ENCODE measurements at places on chromosomes 2 and 18.
A peak's percentile ranks its signal among the peaks of the same experiment; 100 is the strongest.

GRCh38 chr2:144180131-144180530 is 339.8 kb downstream of the ZEB2 start:
- no peak for DNase-seq

DNA sequence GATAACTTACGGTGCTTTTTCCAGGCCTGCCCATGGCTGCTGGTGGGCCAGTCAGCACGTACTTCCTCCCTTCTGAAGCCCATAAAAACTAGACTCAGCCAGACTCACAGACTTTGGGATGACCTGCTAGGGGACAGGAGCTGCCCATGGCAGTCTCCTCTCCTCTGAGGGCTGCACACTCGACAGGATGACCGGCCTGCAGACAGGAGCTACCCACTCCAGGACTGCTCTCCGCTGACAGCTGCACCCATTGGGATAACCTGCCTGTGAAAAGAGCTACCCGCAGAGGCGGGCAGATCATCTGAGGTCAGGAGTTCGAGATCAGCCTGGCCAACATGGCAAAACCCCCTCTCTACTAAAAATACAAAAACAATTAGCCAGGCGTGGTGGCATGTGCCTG is 75.4 kb downstream of the EPB41L3 start:
- no peak for DNase-seq

DNA sequence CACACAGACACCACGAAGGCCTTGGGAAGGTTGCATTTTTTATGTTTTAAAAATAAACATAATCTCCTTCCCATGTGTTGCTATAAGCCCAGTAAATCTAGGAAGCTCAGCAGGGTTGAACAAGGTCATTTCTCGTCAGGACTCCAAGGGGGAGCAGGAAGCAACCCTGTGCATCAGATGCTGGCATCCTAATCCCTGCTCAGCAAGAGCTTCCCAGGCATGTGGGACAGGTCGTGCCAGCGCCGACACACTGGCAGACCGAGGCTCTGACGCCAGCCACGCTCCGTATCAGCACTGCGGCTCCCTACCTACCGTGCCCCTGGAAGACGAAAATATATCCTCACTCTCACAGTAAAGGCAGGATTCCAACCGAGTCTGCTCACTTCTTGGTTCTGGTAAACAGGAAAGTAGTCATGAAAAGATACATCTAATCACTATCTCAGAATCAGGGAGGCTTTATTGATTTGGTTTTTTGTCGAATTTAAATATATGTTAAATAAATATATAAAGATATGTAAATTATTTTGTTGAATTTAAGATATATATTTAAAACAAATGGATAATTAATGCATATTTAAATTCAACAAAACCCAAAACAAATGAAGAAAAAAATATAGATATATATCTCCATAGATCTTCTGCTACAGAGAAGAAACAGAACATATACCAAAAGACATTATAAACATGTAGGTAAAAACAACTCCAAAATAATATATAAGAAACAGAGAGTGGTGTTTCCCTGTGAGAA is 61.4 kb downstream of the TXNL1 start:
- DNase-seq, result no peak

GRCh38 chr2:101900375-101900774 is 91.4 kb upstream of the IL1R2 start:
- no peak for DNase-seq

DNA sequence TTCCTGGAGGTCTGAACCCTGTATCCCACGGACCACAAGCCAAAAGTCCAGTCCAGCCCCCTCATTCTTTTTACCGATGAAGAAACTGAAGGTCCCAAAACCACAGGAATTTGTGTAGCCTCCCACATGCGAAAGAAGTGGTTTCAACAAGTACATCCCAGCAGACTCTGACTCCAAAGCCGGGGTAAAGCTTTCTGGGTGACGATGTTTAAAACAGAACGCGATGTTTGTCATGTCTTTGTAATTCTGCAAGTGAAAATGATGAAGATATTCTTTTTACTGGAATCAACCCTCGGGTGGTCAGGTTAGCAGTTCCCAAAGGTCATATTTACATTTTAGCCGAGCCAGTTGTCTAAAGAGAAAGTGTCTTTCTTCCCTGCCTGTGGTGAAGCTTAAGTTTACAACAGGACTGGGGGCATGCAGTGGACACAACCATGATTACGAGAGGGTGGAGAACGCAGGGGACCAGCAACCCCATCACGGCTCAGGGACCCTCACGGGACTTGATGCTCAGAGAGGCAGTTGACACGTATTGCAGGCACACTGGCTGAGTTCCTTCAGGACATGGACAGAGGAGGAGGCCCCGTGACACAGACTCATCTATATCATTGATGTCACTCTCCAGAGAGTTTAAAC is 17.8 kb upstream of the TMEM131 start:
- no peak for DNase-seq

DNA sequence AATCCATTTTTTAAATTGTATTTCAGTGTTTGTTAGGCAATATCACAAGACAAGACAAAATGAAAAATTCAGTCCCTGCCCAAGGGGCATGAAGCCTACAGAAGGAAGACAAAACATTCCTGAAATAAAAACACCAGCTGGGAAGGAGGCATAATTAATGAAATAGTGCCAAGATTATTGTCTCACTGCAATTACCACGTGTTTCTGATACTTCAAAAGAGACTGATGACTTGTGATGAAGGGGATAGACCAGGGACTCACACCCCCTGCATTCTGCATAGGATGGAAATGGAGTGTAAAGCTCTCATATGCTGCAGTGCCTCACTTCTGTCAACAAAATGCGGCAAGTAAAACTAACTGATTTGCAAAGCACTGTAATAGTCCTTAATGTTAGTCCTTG is 178.1 kb downstream of the BARD1 start:
- no peak for DNase-seq

DNA sequence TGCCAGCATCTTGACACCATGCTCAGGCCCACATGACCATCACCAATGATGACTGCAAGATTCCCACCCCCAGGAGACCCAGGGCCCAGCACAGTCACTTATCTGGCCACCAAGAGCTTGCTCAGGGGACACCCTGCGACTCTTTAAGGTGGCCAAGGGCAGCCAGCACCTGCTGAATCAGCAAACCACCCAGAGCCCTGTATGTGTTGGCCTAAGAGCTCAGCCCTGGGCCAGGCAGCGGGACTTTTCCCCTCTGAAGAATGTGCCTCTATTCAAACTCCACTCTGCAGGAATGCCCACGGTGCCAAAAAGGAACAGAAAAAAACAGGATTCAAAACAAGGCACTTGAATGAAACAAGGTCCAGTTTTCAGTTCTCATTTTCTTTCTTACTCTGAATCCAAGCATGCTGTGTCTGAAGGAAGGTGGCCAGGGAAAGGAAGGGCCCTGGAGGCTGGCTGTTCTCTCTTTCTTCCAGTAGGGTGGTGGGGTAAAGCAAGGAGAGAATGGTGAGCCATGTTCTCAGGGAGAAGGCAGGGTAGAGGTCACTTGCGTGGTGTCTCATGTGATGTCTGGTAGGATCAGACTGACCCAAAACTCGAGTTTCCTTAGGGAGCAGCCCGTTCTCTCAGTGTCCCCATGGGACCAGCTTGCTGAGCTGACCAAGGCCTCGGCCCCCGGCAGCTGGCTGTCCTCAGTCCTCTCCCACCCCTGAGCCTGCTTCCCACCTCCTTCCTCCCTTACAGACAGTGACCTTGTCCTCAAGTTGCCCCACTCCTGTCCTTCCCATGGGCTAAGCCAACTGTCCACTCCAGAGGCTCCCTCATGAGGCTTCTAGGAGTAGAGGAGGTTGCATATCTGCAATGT is 150.0 kb downstream of the RNF152 start:
- no peak for DNase-seq

DNA sequence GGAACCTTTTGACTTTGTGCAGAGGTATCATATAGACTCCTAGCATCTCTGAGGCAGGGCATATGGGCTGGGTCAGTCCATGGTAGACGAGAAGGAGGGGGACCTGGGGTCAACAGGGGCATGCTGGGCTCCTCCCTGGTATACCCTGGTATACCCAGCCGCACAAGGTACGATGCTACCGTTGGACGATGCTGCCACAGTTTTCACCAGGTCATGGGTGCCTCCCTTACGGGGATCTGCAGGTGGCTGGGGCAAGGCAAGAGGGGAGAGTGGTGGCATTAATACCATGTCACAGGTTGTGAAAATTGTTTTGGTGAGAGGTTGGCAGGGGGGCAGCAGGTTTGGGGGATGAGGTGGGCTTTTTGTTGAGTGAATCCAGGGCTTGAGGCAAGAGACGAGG is 149.8 kb downstream of the TSN start:
- DNase-seq, result no peak

- no peak for DNase-seq
Observed at GRCh38 chr18:36389027-36389426, 91.5 kb downstream of the FHOD3 start.

DNA sequence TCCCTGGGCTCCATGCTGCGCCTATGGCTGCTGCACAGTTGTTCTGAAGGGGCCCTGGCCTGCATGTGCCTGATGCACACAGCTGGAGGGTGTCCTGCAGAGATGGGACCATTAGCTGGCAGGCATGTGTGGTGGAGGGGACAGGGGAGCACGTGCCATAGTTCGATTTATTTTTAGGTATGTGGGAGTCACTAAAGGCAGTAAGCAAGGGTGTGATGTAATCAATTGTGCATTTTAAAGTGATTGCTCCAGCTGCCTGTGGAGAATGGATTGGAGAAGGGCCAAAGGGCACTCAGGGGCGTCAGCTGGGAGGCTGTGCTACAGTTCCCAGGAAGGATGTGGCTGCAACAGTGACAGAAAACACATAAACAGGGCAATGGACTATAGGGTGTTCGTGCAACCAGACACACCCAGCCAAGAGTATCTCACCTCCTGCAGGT is 205.1 kb downstream of the ARL4C start:
- DNase-seq, result peak; percentile 62

- no peak for DNase-seq
Observed at GRCh38 chr2:74199275-74199701, 873 bp downstream of the MTHFD2 start.

- no peak for DNase-seq
Observed at GRCh38 chr2:9883897-9884296, 40.6 kb downstream of the TAF1B start.

DNA sequence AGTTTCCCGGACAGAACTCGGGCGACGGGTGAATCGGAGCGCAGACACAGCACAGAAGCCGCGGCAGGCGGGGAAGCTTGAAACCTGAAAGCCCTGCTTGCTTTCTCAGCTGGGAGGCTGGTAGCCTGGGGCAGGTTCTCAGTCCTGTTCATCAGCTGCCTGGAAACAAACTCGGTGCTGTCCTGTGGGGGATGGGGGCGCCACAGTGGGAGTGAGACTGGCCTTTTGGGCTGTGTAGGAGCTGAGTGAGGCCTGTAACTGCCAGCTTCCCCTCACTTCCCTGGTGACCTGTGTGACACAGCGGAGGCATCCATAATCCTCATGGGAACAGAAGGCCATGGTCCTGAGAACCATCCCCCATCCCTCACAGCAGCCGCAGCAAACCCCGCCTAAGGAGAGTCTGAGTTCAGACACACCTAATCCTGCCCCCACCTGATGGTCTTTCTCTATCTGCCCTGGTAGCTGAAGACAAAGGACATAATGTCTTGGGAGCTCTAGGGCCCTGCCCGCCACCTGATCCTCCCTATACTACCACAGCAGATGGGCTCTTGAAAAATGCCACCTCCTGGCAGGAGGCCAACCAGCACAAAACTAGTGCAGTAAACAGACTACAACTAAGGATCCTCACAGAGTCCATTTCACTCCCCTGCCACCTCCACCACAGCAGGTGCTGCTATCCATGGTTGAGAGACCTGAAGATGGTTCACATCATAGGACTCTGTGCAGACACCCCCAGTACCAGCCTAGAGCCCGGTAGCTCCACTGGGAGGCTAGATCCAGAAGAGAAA is 52.7 kb upstream of the LDLRAD4 start:
- DNase-seq, result no peak

GRCh38 chr2:234422273-234422732 is 74.6 kb downstream of the ARL4C start:
- peak; percentile 69 for DNase-seq

GRCh38 chr2:3659447-3660432 is 1.7 kb downstream of the ALLC start:
- DNase-seq, result no peak

DNA sequence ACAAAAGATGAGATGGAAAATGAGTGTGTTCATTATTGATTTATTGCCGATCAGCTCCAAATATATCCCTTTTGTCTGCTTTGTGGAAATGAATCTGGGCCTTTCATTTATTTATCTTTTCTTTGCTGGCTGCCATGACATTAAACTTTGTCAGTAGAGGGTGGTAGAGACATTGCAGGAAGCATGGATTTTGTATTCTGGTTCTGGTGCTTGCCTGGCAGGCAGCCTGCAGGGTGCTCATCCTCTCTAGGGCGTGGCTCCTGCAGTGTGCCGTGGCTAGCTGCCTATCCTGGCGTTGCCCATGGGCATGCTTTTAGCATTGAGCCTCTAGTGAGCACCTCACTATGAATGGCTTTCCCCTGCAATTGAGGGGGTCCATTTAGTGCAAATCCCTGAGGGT is 593.1 kb downstream of the RNF144A start:
- no peak for DNase-seq

GRCh38 chr2:219521066-219521880 is 7.0 kb downstream of the ASIC4 start:
- DNase-seq, result no peak

GRCh38 chr2:60957643-60958042 is 59.9 kb upstream of the PEX13 start:
- no peak for DNase-seq

- no peak for DNase-seq
Observed at GRCh38 chr18:54926593-54927325, 32.5 kb downstream of the CCDC68 start.

- no peak for DNase-seq
Observed at GRCh38 chr2:152127628-152128027, 28.8 kb upstream of the CACNB4 start.

All from GM04504 (cell line).